HT1080 (cell line): ENCODE measurements at places on chromosomes 2 and 18.
A peak's percentile ranks its signal among the peaks of the same experiment; 100 is the strongest.

DNA sequence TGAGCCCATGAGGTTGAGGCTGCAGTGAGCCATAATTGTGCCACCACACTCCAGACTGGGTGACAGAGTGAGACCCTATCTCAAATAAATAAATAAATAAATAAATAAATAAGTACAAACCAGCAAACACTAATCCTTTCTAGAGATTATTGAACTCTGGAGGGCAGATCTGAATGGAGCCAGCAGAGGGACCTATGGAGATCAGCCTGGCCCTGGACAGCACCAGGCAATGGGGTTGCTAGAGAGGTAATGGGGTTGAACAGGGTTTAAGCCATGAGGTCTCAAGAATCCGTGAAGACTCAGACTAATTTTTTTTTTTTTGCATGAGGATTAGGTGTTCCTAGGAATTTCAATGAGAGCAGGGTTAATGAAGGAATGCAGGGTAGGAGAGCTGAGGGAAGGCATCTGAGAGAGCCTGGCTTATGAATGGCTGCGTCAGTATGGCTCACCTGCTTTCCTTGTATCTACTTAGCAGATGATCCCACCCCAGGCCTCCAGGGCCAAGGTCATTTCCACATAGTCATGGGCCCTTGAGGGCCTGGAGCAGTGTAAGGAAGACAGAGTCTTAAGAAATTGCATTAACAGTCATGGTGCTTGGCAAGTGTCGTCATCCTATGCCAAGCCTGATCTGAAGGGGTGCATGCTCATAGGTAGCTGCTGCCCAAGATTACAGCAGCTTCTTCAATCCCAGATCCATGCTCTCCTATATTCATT lies 34.6 kb upstream of the IL37 start:
- DNase-seq: no peak

- peak; percentile 62 for DNase-seq
Observed at GRCh38 chr2:131413148-131413747, 49.3 kb upstream of the RAB6D start.

DNA sequence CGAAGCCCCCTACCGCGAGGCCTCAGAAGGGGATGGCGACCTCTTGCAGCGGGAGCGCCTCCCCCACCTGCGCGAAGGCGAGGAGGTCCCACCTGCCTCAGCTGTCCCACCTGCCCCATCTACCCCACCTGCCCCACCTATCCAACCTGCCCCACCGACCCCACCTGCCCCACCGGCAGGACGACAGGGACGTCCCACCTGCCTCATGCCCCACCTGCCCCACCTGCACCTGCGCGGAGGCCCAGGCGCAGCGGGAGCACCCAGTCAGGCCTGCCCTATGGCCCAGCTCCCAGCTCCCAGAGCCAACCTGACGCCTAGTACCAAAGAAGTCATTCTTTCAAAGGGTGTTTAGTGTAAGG lies 489.1 kb upstream of the SMIM21 start:
- no peak for DNase-seq

GRCh38 chr2:139357972-139358371 lies 577.8 kb upstream of the NXPH2 start:
- no peak for DNase-seq

DNA sequence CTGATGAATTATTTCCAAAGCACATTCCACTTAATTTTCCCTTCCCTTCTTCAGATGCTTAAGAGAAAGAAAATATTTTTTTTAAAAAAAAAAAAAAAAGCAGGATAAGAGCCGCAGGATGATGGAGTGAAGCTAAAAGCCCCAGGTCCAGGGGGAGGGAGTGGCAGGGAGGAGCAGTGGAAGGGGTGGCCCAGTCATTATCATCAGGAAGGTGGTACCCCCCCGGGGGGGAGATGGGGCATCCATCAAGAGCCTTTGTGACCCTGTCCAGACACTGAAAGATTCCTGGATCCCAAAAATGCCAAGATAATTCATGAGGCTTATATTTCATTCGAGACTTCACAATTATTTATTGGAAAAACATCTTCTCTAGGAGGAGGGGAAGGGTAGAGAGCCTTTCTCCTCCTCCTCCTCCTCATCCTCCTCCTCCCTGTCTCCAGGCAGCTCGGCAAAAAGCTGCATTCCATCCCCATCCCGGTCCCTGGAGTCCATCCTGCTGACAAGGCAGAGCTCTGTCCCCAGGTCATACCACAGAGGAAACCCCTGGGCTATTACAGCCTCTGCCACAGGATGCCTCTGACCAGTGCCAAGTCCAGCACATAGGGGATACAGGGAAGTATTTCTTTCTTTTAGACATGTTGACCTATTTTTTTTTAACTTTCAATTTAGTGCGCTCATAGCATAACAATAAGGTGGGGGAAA lies 125.3 kb downstream of the TWIST2 start:
- peak; percentile 58 for DNase-seq

GRCh38 chr18:31056296-31056695 lies 13.8 kb upstream of the DSC3 start:
- no peak for DNase-seq

- no peak for DNase-seq
Observed at GRCh38 chr2:201237486-201238123, 22.7 kb upstream of the CASP8 start.

GRCh38 chr18:78974115-78974761 lies 5.4 kb upstream of the SALL3 start:
- DNase-seq: no peak

- no peak for DNase-seq
Observed at GRCh38 chr2:181440344-181440743, 16.8 kb upstream of the ITGA4 start.

- peak; percentile 61 for DNase-seq
Observed at GRCh38 chr2:190180313-190181122, 118.0 kb upstream of the MSTN start.

- DNase-seq: peak; percentile 87
Observed at GRCh38 chr18:22342625-22343024, 75.1 kb downstream of the CTAGE1 start.

DNA sequence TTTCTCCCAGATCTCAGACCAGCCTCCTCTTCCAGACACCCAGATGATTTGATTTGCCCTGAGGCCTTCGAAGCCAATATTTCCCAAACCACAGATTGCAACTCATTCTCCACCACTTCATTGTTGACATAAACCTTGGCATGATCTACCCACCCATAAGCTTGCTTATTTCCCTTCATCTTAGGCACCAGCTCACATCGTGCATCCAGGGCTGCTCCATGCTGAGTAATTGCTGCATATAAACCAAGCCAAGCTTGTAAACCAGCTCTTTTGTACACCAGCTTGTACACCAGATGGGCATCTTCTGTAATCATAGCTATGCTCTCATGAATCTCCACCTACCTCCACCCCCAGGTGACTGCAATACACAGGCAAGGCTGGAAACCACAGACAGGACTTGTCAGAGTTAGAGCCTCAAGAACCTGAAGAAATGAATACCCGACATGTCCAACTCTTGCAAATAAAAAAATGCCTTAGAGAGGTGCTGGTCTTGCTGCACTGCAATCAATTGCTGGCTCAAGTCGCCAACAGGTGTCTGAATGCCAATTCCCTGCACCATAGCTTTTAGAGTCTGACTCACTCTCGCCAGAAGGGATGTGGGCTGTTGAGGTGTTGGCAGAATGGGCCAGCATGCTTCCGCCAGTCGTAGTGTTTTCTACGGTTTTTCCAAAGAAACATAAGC lies 31.5 kb downstream of the TRABD2A start:
- peak; percentile 72 for DNase-seq

DNA sequence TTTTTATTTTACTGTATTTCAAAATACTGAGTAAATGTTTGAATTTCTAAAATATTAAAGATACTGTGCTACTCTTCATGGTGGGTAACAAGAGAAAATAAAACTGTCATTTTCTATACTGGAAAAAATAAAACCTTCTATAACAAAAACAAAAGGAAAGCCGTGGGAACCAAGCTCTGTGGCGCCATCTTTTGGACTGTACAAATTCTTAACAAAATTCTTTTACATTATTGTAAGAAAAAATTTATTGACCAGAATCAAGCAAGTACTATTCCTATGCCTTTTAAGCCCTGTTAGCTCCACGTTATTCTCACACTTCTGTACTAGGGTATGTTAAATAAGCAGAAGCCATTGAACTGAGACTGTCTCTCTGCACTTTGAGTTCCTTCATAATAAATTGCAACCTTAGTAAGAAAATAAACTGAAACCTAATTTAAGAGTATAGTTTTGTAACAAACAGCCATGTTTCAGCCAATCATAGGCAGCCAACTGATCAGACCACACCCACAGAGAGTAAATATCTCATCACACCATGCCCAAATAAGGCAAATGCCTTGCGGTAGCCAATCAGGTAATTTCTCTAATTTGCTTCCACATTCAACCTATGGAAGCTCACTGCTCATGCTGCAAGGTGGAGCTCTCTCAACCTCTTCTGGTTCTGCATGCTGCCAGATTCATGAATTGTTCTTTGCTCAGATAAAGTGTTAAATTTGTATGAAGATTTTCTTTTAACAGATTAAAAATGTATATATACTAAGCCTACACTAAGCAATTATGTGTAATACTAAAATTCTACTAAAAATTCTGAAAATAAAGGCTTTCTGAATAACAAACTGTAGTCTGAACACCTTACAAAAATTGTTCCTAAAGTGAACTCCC lies 42.2 kb downstream of the HIBCH start:
- peak; percentile 63 for DNase-seq

GRCh38 chr2:108128249-108128648 lies 111.5 kb upstream of the SULT1C3 start:
- DNase-seq: no peak
